ENCODE measurements at places on chromosomes 11 and 22.

DNA sequence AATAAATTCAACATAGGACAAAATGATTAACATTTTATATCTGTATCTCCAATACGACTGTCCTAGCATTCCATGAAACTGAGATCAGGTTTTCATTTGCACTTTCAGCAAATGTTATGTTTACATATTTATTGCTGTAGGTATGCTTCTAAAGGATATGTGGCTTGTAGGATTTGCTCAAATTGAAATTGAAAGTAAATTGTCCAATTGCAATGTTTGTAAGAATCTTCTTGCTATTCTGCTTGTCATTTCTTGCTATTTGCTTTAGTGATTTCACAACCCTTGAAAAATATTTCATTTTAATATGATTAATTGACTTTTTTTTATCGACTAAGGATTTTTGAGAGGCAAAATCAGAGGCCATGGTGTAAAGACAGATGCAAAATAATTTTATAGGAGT, 904.2 kb upstream of the RAG2 start:
- no peak for DNase-seq

- no peak for DNase-seq
These were observed 2.6 kb downstream of the PACSIN2 start for GRCh38 chr22:43012390-43012789.

GRCh38 chr11:63888170-63889086, 28.5 kb downstream of the RCOR2 start:
- DNase-seq, result no peak

GRCh38 chr11:120629407-120630080, 118.0 kb downstream of the GRIK4 start:
- DNase-seq, result no peak

DNA sequence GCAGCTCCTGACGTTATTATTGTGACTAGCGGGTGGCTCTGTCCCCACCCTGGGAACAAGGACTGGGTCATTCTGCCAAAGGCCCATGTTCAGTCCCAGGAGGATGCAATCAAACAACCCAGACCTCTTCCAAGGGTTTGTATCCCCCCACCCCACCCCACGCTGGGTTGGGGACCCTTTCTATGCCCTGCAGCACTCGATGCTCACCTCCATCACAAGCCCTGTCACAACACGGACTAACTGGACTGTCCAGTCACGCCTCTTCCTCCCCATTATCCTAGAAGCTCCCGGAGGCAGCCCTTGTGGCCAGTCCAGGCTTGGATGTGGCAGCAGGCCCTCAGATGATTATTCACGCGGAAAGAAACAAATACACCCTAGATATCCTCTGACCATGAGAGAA, 3.7 kb downstream of the SHANK2 start:
- DNase-seq, result no peak

DNA sequence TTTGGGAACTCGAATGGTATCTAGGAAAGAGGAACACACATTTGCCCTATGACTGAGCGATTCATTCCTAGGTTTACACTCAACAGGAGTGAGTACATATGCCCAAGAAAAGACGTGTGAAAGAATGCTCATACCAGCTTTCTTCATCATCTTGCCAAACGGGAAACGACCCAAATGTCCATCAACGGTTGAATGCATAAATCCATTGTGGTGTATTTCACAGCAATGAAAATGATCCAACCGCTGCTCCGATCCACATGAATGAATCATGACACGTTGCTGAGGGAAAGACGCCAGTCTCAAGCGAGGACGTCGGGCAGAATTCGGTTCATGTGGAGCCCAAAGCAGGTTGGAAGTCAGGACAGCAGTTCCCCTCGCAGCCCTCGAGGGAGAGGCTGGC, 71.5 kb downstream of the CYTH4 start:
- DNase-seq, result no peak

DNA sequence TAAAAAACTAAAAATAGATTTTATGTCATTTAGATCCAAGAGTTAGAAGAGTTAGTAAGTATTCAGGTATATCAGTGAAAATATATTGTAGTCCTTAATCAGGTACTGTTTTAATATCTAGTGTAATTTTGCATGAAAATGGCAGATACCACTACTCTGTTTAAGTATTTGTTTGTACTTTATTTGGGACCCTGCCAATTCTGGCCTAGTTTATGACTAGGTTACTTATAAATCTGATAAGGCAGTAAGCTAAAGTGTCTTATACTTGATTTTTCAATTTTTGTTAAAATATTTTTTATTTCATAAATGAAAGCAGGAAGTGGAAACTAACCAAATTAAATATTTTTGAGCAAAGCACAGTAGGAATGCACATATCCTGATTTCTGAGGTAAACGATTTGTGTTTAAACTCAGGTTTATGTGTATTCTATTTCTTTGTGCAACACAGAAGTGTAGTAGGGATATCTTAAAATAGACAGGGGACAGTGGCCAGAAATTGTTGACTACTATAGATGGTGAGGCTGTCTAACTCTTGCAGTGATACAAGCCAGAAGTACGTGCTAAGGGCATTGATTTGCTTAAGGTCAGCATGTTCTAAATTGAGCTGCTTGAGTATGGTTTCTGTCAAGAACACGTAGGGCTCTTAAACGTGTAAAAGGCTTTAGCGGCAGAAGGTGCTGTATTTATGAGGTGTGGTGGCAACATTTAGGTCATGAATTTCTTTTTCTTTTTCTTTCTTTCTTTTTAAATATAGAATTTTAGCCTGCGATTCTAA, 34.0 kb downstream of the HIPK3 start:
- no peak for DNase-seq

Data from HS-5 (cell line).